ENCODE measurements at places on chromosomes 5 and 9. TPM values are rescaled to one million over a fixed set of nuclear protein-coding genes. Genes with fewer than 3 reads are reported as not detected.

- no peaks in the 10 kb centered on the region for H3K4me1 ChIP-seq
- no peak overlapping the region for H3K4me3 ChIP-seq
- DNase-seq: no peak
- no peak overlapping the region for H3K27ac ChIP-seq
Observed at GRCh38 chr5:15827741-15828140, 327.8 kb downstream of the FBXL7 start.

Gene QRFP
- not detected for total RNA-seq

DNA sequence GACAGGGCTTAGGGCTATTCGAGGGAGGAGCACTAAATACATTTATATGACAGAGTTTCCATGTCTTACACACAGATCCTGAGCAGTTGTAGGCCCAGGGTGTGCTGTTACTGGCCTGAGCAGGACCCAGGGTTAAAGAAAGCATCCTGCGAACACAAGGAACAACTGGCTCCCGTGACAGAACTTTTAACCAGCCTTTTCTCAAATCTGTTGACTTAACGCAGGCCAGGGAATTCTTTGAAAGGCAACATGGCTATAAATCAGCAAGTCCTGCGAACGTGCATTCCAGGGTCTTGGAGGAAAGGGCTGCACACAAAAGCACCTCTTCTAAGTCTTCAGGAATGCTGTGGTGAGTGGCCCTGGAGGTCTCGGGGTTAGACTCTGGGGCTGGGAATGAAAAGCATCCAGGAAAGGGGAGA, 45.2 kb upstream of the ANKRD55 start:
- H3K27me3 ChIP-seq: no peaks in the 10 kb centered on the region
- DNase-seq: no peak
- H3K4me3 ChIP-seq: no peak overlapping the region
- no peak overlapping the region for H3K27ac ChIP-seq
- no peaks in the 10 kb centered on the region for H3K36me3 ChIP-seq
- H3K4me1 ChIP-seq: no peaks in the 10 kb centered on the region

DNA sequence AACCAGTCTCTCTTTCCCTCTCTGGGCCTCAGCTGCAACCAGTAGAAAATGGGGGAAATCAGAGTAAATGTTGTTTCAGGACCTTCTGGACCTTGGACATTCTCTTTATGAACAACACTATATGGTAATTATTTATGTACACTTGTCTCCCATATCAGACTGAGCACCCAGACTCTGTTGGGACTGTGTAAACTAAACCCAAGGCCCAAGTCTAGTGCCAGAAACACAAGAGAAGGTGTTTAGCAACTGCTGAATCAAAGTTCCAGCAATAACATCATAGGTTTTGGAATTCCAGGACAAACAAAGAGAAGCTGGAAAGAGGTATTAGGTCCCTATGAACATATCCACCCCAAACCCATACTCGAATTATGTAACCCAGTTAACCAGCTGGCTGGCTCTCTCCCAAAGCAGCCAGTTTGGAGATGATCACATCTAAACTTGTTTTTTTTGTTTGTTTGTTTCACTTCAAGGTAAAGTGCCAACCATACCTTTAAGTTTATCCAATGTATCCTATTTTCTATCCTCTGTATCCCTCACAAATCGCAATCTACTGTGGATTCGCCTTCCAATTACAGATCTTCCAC, 1.9 kb upstream of the RNF38 start:
- no peaks in the 10 kb centered on the region for H3K27me3 ChIP-seq
- no peak for DNase-seq
- peak overlapping the region; percentile 46 for H3K27ac ChIP-seq
- no peaks in the 10 kb centered on the region for H3K36me3 ChIP-seq
- peaks cover 13% of the 10 kb centered on the region for H3K4me1 ChIP-seq

Gene PDLIM4
- total RNA-seq: 0.36 TPM

GRCh38 chr5:14266686-14267085, 123.5 kb downstream of the TRIO start:
- H3K27ac ChIP-seq: no peak overlapping the region
- no peaks in the 10 kb centered on the region for H3K27me3 ChIP-seq

GRCh38 chr5:111072949-111073682, 1.6 kb downstream of the TSLP start:
- no peaks in the 10 kb centered on the region for H3K4me1 ChIP-seq
- DNase-seq: no peak
- H3K27me3 ChIP-seq: peaks cover 37% of the 10 kb centered on the region

DNA sequence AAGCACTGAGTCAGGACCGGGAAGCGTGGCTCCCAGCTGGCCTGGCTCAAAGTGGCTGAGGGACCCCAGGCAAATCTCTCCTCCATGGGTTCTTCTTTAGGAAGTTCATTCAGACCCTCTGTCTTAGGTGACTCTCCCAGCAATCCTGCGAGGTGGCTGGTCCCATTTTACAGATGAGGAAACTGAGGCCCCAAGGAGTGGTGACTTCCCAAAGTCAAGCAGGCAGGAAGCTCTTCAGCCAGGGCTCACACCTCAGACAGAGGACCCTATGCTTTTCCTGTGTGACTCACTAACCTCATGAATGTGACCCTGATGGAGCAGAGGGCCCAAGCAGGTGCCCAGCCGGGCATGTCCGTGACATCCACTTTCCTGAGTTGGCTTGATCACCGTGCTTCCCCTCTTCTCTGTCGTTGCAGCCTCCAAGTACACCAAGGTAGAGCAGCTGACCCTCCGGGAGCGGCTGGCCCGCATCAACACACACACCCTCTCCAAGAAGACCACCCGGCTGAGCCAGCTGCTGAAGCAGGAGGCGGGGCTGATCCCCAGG, 36.5 kb downstream of the ARHGEF37 start:
- H3K27ac ChIP-seq: peak overlapping the region; percentile 59
- no peaks in the 10 kb centered on the region for H3K36me3 ChIP-seq
- peak; percentile 61 for DNase-seq
- H3K27me3 ChIP-seq: no peaks in the 10 kb centered on the region
- peaks cover 31% of the 10 kb centered on the region for H3K4me1 ChIP-seq
- peak overlapping the region; percentile 43 for H3K4me3 ChIP-seq

DNA sequence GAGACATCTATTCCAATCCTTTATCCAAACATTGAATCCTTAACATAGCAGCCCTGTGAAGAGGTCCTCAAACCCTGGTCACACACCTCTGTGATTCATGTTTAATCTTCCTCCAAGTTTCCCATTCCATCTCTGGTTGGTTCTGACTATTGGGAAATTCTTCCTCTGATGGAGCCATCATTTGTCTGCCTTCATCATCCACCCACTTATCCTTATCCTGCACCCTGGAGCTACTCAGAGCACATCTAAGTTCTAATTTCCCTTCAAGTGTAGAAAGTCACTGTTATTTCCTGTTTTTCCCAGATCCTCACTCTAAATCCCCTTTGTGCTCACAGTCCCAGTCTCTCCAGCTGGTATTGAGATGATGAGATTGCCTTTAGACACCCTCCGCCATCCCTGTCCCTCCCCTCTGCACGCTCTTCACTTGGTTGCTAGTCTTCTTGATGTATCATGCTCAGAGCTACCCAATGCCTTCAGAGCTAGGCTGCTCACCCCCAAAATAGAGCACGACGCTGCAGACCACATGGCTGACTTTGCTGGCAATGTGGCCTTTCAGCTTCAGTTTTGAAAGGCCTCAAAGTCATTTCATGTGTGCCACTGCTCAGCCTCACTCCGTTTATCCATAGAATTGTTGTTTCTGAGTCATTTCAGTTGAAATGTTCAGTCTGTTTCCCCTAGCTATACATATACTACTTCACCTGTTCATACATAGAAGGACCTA, 154.3 kb downstream of the PALM2AKAP2 start:
- H3K36me3 ChIP-seq: no peaks in the 10 kb centered on the region
- H3K27ac ChIP-seq: no peak overlapping the region
- H3K27me3 ChIP-seq: no peaks in the 10 kb centered on the region
- no peak for DNase-seq
- H3K4me3 ChIP-seq: no peak overlapping the region
- peaks cover 23% of the 10 kb centered on the region for H3K4me1 ChIP-seq

Gene CCDC171
- total RNA-seq: 2.1 TPM

Gene SPINK5
- not detected for total RNA-seq

DNA sequence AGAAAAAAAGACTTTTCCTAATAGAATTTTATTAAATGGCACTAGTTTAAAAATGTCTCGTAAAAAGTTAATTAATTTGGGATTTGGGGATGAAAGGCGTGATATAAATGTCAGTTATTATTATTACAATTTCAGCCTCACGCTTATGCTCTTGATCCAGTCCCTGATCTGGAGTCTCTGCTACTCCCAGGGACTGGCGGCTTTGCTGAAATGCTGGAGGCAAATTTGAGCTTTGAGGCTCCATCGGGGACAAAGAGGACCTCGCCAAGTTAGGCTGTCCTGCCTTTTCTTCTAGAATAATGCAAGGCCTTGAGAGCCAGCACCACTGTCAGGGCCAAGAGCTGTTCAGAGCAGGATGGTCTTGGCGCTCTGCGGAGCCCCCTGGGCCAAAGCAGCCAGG, 69.7 kb downstream of the ZNF618 start:
- H3K36me3 ChIP-seq: no peaks in the 10 kb centered on the region
- no peak overlapping the region for H3K4me3 ChIP-seq
- no peak for DNase-seq
- no peaks in the 10 kb centered on the region for H3K4me1 ChIP-seq
- no peak overlapping the region for H3K27ac ChIP-seq
- no peaks in the 10 kb centered on the region for H3K27me3 ChIP-seq

- H3K4me1 ChIP-seq: peaks cover 17% of the 10 kb centered on the region
- no peaks in the 10 kb centered on the region for H3K27me3 ChIP-seq
- H3K36me3 ChIP-seq: no peaks in the 10 kb centered on the region
- no peak overlapping the region for H3K27ac ChIP-seq
- H3K4me3 ChIP-seq: no peak overlapping the region
Observed at GRCh38 chr5:68037546-68037945, 178.0 kb upstream of the PIK3R1 start.

Gene ZDHHC12
- 67.2 TPM for total RNA-seq

DNA sequence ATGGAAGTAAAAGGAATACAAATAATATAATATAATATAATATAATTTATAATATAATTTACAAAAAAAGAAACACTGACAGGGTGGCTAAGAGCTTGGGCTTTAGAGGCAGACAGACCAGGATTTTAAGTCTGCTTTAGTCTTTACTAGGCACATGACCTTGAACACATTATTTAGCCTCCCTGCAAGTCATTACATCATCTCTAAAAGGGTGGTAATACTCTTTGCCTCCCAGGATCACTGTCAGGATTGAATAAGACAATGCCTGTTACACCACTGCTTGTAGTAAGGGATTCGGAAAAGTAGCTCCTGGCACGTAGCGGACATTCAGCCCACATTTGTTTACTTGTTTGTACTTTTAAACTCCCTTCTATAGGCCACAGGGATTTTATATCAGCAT, 199.8 kb downstream of the GRIA1 start:
- H3K4me1 ChIP-seq: no peaks in the 10 kb centered on the region
- H3K4me3 ChIP-seq: no peak overlapping the region
- H3K27ac ChIP-seq: no peak overlapping the region
- DNase-seq: no peak
- H3K36me3 ChIP-seq: no peaks in the 10 kb centered on the region

DNA sequence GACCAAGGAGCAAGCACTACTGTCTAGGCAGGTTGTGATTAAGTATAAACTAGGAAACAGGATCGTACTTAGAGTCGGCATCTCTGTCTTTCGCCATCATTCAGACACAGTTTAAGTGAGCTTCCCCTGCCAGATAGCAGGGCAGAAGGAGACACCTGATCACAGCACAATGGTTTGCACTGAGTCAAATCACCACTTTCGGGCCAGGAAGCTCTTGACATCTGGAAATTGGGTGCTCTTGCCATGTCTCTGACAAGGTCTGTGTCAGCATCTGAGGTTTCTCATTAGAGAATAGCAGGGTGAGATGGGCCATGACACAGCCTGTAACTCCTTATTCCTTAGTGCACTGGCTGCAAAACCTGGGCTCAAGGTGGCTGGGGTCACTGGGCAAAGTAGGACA, 8.3 kb downstream of the ADRB2 start:
- H3K36me3 ChIP-seq: no peaks in the 10 kb centered on the region
- no peak overlapping the region for H3K27ac ChIP-seq
- no peak overlapping the region for H3K4me3 ChIP-seq
- peaks cover 30% of the 10 kb centered on the region for H3K4me1 ChIP-seq

DNA sequence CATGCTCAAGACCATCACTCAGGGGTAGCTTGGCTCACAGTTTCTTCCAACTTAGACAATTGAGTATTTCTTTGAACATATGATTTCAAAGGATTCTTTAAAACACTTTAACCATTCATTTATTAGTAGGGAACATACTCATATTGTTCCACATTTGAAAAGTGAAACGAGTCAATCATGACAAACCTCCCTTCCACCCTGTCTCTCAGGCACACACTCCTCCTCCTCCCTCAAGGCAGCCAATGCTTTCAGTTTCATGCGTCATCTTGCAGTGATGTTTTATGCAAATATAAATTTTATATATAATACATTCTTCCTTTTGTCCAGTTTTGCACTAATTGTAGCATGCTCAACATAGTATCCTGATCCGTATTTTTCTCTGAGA, 126.0 kb upstream of the BOD1 start:
- H3K36me3 ChIP-seq: no peaks in the 10 kb centered on the region
- no peak overlapping the region for H3K4me3 ChIP-seq
- H3K27ac ChIP-seq: peak overlapping the region; percentile 95
- DNase-seq: peak; percentile 69

Gene FBXL7
- 0.40 TPM for total RNA-seq

- DNase-seq: no peak
- H3K27ac ChIP-seq: no peak overlapping the region
- H3K4me1 ChIP-seq: no peaks in the 10 kb centered on the region
- H3K4me3 ChIP-seq: no peak overlapping the region
- H3K27me3 ChIP-seq: no peaks in the 10 kb centered on the region
Observed at GRCh38 chr9:27791311-27791710, 218.0 kb upstream of the C9orf72 start.

All from GM12878 (cell line).